ENCODE measurements at places on chromosomes 7 and 10.

DNA sequence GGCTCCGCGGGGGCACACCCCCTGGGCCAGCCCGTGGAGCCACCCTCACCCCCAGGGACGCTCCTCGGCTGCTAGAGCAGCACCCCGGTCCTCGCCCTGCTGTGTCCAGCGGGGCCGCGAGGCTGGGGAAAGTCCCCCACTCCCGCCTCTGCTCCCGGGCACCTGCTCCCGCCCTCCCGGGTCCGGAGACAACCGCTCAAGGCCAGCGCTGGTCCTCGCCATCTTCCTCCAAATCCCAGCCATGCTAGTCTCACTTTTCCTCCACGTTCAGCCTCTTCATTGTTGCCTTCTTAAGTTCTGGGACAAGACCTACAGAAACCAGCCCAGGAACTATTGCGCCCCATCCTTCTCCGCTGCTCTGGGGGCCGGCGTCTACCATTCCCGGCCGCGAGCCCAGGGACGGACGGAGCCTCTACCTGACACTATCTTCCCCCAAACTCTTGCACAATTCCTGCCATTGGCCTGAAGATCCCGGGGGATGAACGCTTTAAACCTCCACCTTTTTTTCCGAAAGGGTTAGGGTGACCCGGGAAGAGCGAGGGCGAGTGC lies 4.8 kb upstream of the KCP start:
- DNase-seq: no peak

- DNase-seq: peak; percentile 84
Measured at GRCh38 chr7:42236976-42237810, at the start of gene GLI3. Gene GLI3, minus strand, starts transcription at chr7:42237209. Its CDS starts 13,956 bp downstream, at chr7:42223253.

GRCh38 chr7:137146552-137147337 lies 196.8 kb downstream of the PTN start:
- no peak for DNase-seq

GRCh38 chr7:69699931-69700330 lies 101.7 kb downstream of the AUTS2 start:
- no peak for DNase-seq

DNA sequence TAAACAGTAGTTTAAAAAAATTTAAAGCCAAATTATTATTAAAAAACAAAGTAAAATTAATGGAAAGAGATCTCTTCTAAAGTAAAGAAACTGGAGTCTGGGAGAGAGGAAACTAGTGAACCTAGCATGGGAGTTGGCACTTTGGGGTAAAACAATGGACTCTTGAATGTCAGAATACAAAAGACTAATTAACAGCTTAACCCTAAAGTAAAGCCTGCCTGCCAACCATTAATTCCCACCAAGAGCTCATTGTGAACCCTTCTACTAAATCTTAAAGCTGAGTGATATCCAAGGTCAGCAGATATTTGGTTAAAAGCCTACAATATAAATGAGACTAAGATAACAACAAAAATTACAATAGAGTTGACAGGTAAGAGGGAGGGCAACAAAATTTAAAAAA lies 36.5 kb downstream of the KMT2C start:
- DNase-seq: peak; percentile 42

- DNase-seq: no peak
Measured at GRCh38 chr7:121744319-121744718, 128.6 kb upstream of the PTPRZ1 start.

- no peak for DNase-seq
Measured at GRCh38 chr7:4755045-4755444, 20.4 kb upstream of the AP5Z1 start.

GRCh38 chr10:122850705-122851640 lies 5.3 kb upstream of the CUZD1 start:
- no peak for DNase-seq

DNA sequence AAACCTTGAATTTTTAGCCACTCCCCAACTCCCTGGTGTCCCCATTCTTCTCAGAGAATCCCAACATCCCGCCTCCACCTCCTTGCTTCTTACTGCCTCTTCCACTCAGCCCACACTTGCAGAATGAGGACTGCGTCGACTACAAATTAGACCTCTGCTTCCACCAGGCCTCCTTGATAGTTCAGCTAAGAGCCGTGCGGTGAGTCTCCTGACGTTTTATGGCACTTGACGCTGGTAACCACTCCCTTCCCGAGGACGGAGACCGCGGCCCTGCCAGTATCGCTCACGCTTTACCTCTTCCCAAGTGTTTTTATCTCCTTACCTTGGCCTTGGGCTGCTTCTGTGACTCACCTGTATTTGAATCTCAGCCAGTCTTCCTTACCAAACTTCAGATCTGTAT lies 31.1 kb downstream of the RBM17 start:
- no peak for DNase-seq

DNA sequence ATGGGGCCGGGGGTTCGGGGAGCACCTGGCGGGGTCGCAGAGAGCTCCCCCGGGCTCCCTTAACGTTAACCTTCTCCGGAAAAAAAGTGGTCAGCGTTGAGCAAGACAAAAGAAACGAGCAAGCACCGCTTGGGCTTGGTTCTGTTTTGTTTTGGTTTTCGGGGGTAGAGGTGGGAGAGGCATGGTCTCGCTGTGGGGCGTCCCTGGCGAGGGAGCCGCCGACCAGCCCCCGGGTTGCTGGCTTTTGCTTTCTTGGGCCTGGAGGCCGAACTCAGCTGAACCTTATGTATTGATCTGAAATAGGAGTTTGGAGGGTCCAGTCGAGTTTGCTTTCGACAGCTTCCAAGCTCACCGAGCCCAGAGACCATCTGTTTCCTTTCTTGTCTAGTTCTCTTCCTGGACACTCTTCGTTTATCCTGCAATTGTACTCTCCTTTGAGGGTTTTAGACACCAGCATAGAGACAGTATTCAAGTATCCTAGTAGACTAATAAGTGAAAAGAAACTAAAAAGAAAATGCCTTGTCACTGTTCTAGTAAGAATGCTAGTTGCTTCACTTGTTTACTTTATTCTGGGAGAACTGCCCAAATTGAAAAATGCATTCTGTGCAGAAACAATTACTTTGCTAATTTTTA lies 980 bp downstream of the FHIP2A start:
- peak; percentile 51 for DNase-seq

GRCh38 chr7:117675497-117676435 lies 195.9 kb downstream of the CFTR start:
- DNase-seq: no peak

DNA sequence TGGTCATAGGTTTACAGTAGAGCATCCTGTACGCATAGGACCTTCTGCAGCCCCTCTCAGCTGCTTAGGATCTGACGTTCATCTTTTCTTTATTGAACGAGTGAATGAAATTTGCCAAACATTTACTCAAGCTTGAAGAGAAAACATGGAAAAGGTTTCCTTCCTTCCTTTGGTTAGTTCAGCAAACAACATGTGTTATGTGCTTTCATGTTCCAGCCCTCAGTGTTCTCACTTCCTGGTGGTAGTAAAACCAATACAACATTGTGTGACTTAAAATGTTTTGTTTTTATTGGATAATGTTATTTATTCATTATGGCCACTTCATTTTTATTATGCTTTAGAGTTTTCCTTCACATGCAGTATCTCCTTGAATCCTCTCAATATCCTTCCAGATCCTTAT lies 1.4 kb upstream of the CDCA7L start:
- DNase-seq: no peak

- DNase-seq: peak; percentile 62
Measured at GRCh38 chr7:157299613-157300368, 37.0 kb upstream of the DNAJB6 start.

DNA sequence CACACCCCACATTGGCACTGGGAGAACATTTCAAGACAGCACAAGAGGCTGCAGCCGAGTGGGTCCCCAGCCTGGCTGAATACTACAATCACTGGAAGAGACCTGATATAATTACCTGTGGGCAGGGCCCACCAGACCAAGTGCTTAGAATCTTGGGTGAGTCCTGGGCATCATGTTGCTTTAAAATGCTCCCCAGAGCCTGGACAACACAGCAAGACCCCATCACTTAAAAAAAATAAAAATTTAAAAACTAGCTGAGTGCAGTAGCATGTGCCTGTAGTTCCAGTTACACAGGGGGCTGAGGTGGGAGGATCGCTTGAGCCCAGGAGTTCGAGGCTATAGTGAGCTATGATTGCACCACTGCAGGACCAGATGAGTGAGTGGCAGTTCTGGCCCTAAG lies 28.1 kb downstream of the FAM171A1 start:
- DNase-seq: no peak

- DNase-seq: no peak
Measured at GRCh38 chr7:21345361-21345760, 82.5 kb upstream of the SP4 start.

GRCh38 chr10:117222976-117223692 lies 17.8 kb upstream of the SLC18A2 start:
- no peak for DNase-seq

- DNase-seq: no peak
Measured at GRCh38 chr7:7318601-7319000, 136.3 kb downstream of the C1GALT1 start.

GRCh38 chr10:59702347-59702746 lies 7.3 kb downstream of the SLC16A9 start:
- no peak for DNase-seq

DNA sequence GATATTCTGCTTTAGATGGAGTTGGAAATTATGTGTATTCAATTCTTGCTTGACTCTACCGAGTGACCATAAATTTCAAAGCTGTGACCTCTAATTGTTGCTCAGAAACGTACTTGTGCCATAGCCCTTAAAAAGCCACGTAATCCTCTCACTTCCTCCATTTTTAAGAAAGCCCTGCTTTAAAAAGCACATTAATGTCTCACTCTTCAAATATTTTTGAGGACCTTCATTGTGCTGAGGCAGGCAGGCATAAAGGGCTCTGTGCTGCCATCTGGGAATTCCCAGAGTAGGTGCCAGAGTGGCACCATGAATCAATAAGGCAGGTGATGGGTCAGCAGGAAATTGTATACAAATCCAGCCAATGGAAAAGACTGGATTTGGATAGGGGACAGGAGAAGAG lies 97.7 kb upstream of the FAM204A start:
- no peak for DNase-seq

DNA sequence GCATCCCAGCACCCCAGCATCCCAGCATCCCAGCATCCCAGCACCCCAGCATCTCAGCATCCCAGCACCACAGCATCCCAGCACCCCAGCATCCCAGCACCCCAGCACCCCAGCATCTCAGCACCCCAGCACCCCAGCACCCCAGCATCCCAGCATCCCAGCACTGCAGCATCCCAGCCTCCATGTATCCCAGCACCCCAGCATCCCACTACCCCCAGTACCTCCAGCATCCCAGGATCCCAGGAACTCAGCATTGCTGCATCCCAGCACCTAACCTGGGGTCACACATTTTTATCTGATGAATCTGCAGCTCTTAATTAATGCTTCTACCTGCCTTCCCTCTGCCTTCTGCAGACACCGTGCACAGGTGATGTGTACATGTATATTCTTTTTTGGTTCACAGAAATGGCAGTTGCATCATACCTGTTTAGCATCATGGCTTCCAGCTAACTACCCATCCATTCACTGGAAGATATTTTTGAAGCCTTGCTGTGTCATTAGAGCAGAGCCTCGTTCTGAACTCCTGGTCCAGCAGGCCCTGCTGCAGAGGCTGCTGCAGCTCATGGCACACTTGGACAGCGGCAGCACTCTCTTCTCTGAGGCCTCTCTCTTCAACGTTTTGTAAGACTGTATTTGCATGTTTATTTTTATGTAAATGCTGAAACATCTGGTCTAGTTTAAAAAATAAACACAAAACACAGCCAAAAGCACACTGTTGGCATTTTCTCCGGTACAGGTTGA lies 4.6 kb upstream of the CFAP46 start:
- no peak for DNase-seq

DNA sequence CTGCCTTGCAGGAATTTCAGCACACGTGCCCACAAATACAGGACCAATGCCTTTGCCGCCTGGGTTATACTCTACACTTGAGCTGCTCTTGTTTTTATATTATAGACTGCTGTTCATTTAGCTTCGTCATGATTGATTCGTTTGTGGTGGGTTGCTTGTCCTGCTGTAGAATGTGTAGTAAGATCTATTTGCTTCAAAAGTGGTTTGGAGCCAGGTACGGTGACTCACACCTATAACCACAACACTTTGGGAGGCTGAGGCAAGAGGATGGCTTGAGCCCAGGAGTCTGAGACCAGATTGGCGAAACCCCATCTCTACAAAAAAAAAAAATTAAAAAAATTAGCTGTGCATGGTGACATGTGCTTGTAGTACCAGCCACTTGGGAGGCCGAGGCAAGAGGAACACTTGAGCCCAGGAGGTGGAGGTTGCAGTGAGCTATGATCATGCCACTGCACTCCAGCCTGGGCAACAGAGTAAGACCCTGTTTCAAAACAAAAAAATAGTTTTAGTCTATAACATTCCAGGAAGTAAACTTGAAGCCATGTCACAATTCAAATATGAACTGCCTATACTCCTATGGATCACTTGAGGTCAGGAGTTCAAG lies 9.0 kb upstream of the RHBDD2 start:
- no peak for DNase-seq

DNA sequence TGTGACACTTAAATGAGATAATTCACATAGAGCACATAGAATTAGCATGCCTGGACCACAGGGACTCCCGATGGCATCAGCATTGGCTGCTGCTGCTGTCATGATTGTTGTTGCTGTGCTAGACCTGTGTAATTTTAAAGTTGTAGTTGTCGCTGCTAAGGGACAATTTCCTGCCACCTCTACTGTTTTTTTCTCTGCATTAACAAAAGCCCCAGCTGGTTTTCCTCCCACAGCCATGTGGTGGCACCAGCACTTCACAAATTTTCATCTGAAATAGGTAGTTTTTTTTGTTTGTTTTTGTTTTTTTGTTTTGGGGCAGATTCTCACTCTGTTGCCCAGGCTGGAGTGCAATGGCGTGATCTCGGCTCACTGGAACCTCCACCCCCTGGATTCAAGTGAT lies 25.4 kb upstream of the PRXL2A start:
- peak; percentile 59 for DNase-seq

DNA sequence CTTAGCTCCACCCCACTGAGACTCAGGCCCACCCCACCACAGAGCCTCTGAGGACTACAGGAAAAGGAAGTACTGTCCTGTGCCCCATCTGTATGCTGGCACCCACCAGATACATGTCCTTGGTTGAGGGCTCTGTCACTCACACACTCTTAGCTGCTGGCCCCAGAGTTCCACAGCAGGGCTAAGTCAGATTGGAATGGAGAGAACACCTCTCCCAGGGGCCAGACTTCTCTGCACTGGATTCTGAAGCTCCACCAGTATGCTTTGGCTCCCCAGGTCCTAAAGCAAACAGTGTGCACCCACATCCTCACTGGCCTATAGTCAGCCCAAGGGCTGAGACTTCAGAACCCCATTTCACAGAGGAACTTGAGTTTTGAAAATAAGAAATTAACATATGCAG lies 103.2 kb upstream of the PPP2R2D start:
- DNase-seq: no peak

Measured in iPS-NIHi11 (cell line).